ENCODE measurements at places on chromosomes 16 and 17. TPM values are rescaled to one million over a fixed set of nuclear protein-coding genes. Genes with fewer than 3 reads are reported as not detected.

CCL8 gene
- not detected for total RNA-seq

MYO15A gene
- total RNA-seq = 0.21 TPM

GRCh38 chr16:69924777-69925191 is 26.4 kb upstream of the CLEC18A start:
- peak; percentile 74 for DNase-seq

GRCh38 chr17:41530062-41531048 is 2.2 kb upstream of the KRT19 start:
- peak; percentile 96 for DNase-seq

GRCh38 chr17:56977673-56978395 is at the start of gene SCPEP1:
TSS of gene SCPEP1 (plus strand) at chr17:56978131. CDS start at chr17:56978160, 29 bp downstream.
- DNase-seq = peak; percentile 32

DNA sequence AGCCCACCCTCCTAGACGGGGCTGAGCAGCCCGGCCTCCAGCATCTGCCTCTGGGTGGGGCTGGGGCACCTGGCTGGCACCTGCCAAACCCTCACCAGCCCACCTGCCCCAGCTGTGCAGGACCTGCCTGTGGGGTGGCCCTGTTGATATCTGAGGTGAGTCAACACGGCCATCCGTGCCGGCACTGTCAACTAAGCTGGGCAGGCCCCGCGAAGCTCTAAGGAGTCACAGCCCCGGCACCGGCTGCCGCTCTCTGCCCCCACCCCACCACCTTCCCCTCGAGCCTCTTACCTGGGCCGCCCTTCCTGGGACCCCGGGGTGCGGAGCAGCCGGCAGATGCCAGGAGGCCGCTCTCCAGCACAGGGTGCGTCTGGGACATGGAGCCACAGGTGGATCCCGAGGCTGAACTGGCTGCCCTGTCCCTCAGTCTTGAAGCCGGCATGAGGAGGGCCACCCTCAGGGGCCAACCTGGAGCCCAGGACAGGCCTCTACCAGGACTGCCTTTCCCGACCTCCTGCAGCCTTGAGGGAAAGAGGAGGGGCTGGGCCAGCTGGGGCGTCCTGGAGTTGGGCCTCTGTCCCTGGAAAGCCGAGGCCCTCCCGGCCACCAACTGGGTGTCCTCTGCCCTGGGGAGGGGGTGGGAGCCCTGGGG is 515 bp downstream of the CBFA2T3 start:
- no peak for DNase-seq

- DNase-seq = no peak
Measured at GRCh38 chr16:4976079-4976478, 17.9 kb downstream of the SEC14L5 start.

- no peak for DNase-seq
Measured at GRCh38 chr16:70685938-70686375, at the start of gene MTSS2. TSS of gene MTSS2 (minus strand) at chr16:70686053. CDS start at chr16:70685791, 262 bp downstream.

DNA sequence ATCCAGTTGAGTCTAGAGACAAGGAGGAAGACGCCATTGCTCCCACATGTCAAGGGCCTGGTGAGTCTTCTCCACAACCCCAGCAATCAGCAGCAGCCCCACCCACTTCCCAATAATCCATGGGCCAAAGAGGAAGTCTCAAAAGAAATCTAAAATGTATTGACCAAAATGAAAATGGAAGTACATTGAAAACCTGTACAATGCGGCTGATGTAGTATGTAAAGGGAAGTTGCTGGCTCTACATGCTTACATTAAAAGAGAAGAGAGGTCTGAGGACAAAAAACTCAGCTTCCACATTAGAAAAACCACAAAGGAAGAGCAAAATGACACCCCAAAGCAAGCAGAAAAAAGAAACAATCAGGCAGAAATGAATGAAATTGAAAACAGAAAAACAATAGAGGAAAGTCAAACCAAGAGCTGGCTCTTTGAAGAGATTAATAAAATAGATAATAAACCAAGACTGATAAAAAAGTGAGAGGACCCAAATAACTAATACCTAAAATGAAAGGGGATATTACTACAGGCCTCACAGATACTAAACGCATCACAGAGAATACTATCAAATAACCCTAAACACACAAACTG is 100.6 kb upstream of the METRNL start:
- no peak for DNase-seq

GRCh38 chr17:39955726-39956225 is 7.0 kb upstream of the GSDMA start:
- DNase-seq = no peak

- no peak for DNase-seq
Measured at GRCh38 chr16:10776280-10776679, 32.6 kb downstream of the NUBP1 start.

- DNase-seq = no peak
Measured at GRCh38 chr16:79348521-79349306, 251.8 kb downstream of the MAF start.

DNA sequence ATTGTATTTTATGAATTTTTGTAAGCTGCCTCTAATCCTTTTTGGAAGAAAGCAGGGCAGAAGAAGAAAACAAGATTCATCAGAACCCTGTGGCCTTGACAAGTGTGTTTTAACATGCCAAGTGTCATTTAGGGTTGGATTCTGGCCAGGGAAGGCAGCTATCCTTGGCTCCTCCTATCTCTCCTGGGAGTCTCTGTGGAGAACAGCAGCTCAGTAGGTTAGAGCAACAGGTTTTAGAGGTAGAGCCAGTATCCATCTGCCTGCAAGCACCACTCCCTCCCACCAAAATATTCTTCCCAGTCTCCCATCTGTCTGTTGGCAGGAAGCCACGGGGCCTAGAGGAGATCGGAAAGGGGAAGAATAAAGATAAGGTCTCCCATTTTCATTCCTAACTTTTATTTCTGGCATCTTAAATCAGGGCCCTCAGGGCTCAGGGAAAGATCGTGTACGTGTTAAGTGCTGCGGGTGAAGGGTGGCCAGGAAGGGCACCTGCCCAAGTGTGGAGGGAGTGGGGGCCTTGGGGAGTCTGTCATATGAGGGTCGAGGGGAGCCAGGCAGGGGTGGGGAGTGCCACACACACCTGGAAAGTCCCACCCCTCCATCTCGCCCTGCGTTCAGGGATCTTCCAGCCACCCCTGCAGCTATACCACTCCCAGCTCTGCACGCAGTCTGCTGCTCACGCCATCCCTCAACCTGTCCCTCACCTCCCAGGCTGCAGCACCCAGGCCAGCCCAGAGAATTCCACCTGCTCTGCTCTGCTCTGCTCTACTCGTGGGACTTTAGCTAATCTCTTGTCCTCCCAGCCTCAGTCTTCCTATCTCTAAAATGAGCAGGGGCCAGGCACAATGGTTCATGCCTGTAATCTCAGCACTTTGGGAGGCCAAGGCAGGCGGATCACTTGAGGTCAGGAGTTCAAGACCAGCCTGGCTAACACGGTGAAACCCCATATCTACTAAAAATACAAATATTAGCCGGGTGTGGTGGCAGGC is 17.1 kb upstream of the CPSF4L start:
- no peak for DNase-seq

- no peak for DNase-seq
Measured at GRCh38 chr16:65426484-65426883, 304.6 kb upstream of the CDH11 start.

DNA sequence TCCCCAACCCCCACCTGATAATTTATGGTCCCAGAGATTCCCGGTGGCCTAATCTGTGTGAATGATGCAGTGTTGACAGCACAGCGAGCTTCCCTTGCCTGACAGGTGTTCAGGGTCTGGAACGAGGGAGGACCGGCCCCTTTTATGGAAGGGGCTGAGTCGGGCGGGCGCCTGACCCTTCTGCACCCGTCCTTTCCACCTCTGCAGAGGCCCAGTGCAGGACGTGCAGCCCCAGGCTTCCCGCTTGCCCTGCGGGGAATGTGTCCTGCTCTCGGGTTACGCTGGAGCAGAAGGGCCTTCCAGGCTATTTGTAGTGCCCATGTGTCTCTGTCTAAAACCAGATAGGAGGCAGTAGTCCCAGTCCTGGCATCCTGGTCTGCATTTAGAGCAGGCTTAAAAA is 16.2 kb downstream of the SMTNL2 start:
- no peak for DNase-seq

DNA sequence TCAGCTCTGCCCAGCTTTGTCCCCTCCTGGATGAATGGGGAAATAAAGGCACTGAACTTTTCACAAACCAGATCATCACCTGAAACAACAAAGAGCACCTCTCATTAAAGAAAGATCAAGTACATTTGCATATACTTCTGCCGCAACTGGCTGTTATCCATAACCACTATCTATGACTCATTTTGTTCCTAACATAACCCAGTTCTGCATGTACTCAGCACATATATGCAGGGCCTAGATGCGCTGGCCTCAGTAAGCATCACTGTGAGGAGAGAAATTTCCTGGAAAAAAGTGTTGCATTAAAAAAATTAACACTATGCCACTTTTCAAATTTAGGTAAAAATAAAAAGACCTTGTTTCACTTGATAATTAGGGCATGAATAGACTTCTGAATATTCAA is 1718.4 kb downstream of the TP53TG3F start:
- DNase-seq = no peak
